ENCODE measurements at places on chromosomes 6 and 20.

DNA sequence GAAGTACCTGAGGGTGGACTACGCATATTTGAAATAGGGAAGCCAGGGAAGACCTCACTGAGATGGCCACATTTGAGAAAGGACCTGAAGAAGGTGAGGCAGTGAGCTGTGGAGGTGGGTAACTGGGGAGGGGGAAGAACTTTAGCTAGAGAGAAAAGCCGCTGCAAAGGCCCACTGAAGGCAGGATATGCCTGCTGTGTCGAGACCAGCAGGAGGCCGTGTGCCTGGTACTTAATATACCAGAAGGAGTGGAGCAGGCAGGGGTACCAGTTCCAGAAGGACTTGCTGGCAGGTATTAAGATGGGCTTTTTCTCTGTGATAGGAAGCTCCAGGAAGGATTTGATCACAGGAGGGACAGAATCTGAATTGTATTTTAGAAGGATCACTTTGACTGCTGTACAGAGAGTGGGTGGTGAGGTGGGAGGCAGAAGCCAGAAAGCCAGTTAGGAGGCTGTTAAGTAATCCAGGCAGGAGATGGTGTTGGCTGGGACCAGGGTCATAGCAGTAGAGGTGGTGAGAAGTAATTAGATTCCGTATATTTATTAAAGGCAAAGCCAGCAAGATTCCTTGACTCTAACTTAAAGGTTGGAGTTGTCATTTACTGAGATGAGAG lies 54.2 kb upstream of the FANCE start:
- DNase-seq, result no peak

DNA sequence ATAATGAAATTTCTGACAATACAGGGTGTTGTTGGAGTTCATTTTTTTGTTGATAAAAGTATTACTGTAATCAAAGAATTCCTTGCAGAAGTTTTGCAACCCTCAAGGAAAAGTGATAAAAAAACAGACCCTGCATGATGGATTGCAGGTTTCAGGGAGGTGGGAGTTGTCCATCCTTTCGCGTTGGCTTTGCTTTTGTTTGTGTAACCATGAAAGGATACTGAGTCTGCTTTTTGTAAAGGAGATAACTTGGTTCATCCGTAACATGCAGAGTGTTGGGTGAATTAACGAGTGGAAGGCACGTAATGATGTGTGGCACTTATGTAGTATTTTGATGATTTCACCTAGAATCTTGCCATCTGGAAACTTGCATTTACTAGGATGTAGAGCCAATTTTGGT lies 23.6 kb downstream of the FOXO3 start:
- no peak for DNase-seq

- no peak for DNase-seq
Measured at GRCh38 chr6:20946022-20946421, 411.8 kb downstream of the CDKAL1 start.

DNA sequence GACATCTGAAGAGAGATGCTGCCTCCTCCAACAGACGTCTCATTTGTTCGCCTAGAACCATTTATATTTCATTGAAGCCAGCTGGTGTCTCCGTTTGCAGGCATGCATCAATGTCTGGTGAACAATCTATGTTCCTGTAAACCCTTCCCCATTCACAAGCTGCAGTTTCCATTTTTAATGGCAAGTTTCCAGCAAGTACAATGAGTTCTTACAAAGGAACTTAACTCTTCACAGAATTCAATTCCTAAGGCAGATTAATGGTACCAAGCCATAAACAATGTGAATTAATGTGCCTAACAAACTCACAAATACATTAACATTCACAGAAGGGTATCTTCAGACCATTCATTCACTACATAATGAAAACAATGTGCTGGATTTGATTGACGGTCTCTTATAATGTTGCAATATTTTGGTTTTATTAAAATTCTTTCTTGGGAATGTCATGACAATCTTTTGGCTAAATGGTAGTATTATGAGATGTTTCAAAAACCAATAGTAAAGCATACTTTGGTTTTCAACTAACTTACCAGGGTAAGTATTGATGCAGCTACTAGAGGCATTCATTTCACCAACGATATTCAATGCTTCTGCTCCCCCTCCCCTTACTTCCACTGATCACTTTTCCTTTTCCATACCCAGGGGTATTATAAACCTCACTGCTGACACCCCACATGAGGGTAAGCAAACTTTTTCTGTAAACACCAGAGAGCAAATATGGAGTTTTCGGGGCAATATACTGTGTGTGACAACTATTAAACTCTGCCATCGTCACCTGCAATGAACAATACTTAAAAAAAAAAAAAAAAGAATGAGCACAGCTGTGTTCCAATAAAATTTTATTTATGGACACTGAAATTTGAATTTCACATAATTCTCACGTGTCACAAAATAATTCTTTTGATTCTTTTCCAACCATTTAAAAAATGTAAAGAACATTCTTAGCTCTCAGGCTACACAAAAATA lies 4.2 kb downstream of the AKIRIN2 start:
- peak; percentile 15 for DNase-seq

DNA sequence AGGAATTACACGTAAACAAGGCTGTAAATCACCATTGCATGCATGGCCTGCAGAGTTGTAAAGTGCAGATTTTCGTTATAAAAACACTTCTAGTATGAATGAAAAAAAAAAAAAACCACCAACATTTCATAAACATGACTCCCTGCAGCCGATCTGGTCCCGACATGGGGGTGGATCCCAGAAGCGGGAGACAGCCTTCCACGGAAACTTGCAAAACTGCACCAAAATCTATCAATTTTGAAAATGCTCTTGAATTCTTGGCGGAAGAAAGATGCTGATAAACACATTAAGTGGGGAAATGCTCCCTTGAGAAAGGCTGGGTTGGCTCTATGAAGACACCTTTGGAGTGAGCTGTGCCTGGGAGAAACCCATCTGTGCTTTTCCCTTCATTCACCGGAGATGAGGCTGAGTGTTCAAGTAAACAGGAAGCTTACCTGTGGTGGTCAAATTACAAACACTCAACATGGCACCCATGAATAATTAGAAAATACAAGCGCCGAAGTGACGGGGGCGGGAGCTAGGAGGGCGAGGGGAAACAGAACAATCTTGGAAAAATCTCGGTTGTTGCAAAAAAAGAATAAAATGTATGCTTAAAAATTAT lies 845 bp upstream of the ANKRD60 start:
- DNase-seq, result no peak

DNA sequence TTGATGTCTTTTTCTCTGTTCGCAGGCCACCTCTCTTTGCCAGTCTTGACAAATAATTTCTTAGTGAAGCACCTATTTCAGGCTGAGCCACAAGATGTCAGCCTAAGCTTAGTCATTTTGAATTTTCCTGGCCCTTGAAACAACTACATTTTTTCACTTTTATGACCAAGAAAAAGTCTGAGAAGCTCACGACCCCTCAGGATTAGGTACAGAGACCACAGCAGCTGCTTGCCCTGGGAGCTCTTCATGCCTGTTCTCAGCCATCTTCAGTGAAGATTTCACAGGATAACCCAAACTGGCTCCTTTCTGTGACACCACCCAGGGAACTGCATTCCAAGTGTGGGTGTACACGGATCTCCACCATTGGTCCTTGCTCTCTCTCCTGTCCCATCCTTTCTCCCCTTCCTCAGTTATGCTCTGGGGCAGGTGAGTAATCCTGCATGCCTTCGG lies 38.4 kb upstream of the SPTLC3 start:
- DNase-seq, result no peak

GRCh38 chr20:62202083-62202395 lies 18.0 kb downstream of the HRH3 start:
- no peak for DNase-seq

- DNase-seq, result no peak
Measured at GRCh38 chr20:59720013-59720412, 115.7 kb downstream of the PHACTR3 start.
